ENCODE measurements at places on chromosomes 3 and 15. TPM values are rescaled to one million over a fixed set of nuclear protein-coding genes. Genes with fewer than 3 reads are reported as not detected.

UNC45A gene
- total RNA-seq: 63.8 TPM

ROBO1 gene
- total RNA-seq: 1.8 TPM

AGTR1 gene
- total RNA-seq: not detected

PLCB2 gene
- 4.0 TPM for total RNA-seq

DNA sequence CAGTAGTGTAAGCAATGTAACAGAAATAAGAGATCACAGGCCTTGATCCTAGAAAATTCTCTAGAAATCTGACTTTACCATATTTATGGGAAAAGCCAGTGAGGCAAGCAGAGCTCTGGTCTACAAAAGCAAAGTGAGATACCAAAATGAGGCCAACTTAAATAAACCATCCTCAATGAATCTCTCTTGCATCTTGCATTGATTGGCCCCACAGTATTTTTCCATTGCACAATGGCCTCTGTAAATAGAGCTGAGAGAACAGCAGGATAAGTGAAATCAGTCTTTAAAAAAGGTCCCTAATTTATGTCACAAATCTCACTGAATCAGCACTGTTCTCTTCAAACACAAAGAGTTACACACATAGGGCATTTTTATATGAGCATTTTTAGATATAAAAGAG, 8.9 kb downstream of the CFAP20DC start:
- no peaks in the 10 kb centered on the region for H3K4me1 ChIP-seq
- H3K36me3 ChIP-seq: no peaks in the 10 kb centered on the region
- H3K27me3 ChIP-seq: no peaks in the 10 kb centered on the region
- H3K4me3 ChIP-seq: no peak overlapping the region
- H3K27ac ChIP-seq: no peak overlapping the region

- H3K27me3 ChIP-seq: no peaks in the 10 kb centered on the region
- no peaks in the 10 kb centered on the region for H3K36me3 ChIP-seq
- no peak overlapping the region for H3K27ac ChIP-seq
- H3K4me3 ChIP-seq: no peak overlapping the region
Measured at GRCh38 chr3:171871392-171872274, 28.5 kb downstream of the TMEM212 start.

DNA sequence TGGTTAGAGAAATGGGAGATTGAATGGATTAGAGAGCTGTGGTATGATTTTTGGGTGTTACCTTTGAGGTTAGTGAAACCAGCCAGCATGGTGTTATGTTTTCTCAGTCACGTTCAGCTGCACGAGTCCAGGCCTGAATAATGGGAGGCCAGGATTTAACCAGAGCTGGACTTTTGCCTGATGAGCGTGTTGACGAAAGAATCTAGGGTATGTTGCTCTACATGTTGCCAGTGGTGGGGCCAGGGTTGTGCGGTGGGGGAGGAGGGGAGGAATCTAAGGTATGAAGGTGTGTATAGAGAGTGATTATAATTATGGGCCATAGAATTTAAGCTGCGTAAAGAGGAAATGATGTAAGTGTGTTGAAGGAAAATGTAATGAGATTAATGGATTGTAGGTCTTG, 22.8 kb downstream of the MINDY2 start:
- no peaks in the 10 kb centered on the region for H3K27me3 ChIP-seq
- H3K4me3 ChIP-seq: no peak overlapping the region
- peaks cover 31% of the 10 kb centered on the region for H3K4me1 ChIP-seq
- H3K27ac ChIP-seq: peak overlapping the region; percentile 99
- DNase-seq: peak; percentile 97

DNA sequence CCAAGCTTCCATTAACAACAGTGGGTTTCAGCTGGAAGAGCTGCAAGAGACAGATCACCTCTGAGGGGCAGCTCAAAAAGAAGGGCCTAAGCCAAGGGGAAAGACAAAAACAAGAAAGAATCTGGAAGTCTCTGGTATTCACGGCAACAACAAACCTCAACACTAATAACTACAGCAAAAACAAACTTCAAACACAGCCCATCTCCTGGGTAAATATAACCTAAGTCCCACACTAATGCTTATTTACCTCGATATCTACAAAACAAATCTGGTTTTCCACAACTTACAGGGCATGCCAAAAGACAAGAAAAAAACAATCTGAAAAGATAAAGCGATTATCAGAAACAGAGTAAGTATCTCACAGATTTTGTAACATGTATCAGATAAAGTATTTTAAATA, 29.7 kb downstream of the TOP2B start:
- DNase-seq: no peak
- no peaks in the 10 kb centered on the region for H3K27me3 ChIP-seq
- H3K27ac ChIP-seq: no peak overlapping the region
- H3K4me1 ChIP-seq: no peaks in the 10 kb centered on the region

DNA sequence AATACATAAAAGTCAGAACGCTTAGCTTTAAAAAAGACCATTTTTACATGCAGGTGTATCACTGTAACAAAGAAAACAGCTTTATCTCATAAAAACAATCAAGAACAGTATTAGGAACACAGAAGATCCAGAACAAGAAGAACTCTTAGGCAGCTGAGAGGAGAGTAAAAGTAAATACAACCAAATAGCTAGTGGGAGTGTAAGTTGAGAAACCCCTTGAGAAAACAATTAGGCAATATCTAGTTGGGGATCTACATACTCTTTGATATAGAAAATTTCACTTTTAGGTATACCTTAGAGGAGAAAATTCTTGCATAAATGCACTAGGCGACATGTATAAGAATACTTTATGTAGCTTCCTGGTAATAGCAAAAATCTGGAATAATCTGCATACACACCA, 7.5 kb downstream of the TMF1 start:
- DNase-seq: no peak
- peaks cover 2% of the 10 kb centered on the region for H3K36me3 ChIP-seq
- H3K27ac ChIP-seq: no peak overlapping the region
- no peaks in the 10 kb centered on the region for H3K27me3 ChIP-seq
- H3K4me1 ChIP-seq: no peaks in the 10 kb centered on the region
- no peak overlapping the region for H3K4me3 ChIP-seq

GRCh38 chr3:71317749-71318457, 265.6 kb downstream of the FOXP1 start:
- no peak overlapping the region for H3K27ac ChIP-seq
- H3K4me1 ChIP-seq: peaks cover 23% of the 10 kb centered on the region
- no peaks in the 10 kb centered on the region for H3K36me3 ChIP-seq
- DNase-seq: no peak
- no peak overlapping the region for H3K4me3 ChIP-seq

DNA sequence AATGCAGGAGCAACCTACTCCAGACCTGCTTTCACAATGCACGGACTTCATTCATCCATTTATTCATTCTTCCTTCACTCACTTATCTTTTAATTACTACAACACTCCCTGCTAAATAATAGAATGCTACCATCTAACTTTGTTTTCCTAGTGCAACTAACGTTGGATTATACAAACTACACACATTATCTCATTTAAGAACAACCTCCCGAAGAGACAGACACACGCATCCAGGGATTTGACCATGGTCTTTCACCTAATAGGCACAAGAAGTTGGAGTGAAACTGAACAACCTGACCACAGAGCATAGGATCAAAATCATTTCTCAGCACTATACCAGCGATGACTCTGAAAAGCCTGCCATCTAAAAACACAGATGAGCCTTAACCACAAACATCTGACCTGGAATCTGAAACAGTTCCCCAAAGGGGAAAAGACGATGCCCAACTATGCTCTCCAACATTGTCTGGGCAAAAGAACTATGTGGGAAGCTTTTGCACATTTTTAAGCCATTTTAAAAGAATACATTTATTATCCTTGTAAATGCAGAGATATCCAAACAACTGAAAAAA, 21.0 kb downstream of the ZNF385D start:
- no peaks in the 10 kb centered on the region for H3K36me3 ChIP-seq
- no peaks in the 10 kb centered on the region for H3K4me1 ChIP-seq
- no peaks in the 10 kb centered on the region for H3K27me3 ChIP-seq
- no peak for DNase-seq
- H3K27ac ChIP-seq: no peak overlapping the region

- no peaks in the 10 kb centered on the region for H3K36me3 ChIP-seq
- no peaks in the 10 kb centered on the region for H3K27me3 ChIP-seq
- H3K27ac ChIP-seq: no peak overlapping the region
- H3K4me1 ChIP-seq: peaks cover 58% of the 10 kb centered on the region
- H3K4me3 ChIP-seq: no peak overlapping the region
- DNase-seq: no peak
Measured at GRCh38 chr3:144363856-144364255, 392.2 kb downstream of the DIPK2A start.

DNA sequence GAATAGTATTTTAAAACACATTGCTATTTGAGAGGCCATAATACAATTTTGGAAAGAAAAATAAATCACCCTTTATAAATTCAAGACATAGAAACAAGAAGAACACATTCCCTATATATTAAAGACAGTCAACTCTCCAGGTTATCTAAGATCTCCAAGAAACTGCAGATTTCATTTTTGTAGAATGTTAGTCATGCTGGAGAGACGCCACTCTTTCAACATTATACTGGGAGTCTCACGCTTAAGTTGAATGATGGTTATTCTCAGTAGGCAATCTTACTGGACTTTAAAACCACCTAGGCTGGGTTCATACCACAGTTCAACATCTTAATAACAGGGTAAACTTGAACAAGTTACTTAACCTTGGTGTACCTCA, 3.6 kb upstream of the CHRM5 start:
- no peak overlapping the region for H3K27ac ChIP-seq
- H3K27me3 ChIP-seq: no peaks in the 10 kb centered on the region
- no peak overlapping the region for H3K4me3 ChIP-seq

Measured in Caco-2 (cell line).